Fibroblast of skin of abdomen (primary cell): ENCODE measurements at places on chromosomes 6 and 20.

- no peak for DNase-seq
Observed at GRCh38 chr6:99614430-99615186, 8.0 kb downstream of the PRDM13 start.

DNA sequence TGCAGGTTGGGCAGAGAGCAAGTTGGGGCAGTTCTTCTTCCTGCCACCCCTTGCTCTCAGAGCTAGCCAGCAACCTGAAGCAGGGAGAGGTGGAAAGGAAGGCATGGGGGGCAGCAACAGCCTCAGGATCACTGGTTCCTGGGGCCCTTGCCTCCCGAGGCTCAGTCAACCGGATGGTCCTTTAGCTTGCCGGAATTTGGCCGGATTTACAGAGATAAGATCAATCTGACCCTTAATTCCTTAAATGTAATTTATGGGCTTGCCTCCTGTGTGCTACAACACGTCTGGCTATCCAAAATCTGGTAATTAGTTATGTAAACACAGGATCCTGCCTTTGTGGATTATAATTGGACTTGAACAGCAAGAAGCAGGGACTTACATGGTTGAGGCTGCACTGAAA is 19.5 kb upstream of the TCP11 start:
- no peak for DNase-seq

GRCh38 chr20:37123441-37123840 is 27.6 kb upstream of the RBL1 start:
- no peak for DNase-seq

- DNase-seq: peak; percentile 13
Observed at GRCh38 chr20:46875059-46875458, 19.6 kb upstream of the EYA2 start.

DNA sequence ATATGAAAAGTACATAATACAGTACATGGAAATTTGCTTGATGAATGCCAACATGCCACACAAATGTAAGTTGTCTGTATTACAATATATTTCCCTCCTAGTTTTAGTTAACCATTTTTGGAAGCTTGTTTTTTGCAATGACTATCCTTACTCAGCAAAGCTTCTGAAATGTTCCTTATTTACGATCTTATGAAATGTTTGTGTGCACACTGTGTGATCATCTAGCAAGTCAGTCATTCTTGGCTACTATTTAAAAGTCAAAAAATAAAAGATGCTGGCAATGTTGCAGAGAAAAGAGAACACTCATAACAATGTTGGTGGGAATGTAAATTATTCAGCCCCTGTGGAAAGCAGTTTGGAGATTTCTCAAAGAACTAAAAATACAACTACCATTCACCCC is 33.8 kb downstream of the SUMO4 start:
- DNase-seq: no peak

- DNase-seq: no peak
Observed at GRCh38 chr20:33018169-33018931, 10.8 kb downstream of the BPIFB2 start.
